ENCODE measurements at places on chromosomes 5 and 9.
A peak's percentile ranks its signal among the peaks of the same experiment; 100 is the strongest.

- DNase-seq = no peak
These were observed 11.8 kb downstream of the OTULIN start for GRCh38 chr5:14676320-14676719.

- no peak for DNase-seq
These were observed 34.2 kb upstream of the MIER3 start for GRCh38 chr5:56985936-56986625.

GRCh38 chr5:118577621-118578020, 410.7 kb downstream of the DTWD2 start:
- DNase-seq = no peak

- DNase-seq = no peak
These were observed 8.4 kb upstream of the PSD2 start for GRCh38 chr5:139787257-139787567.

DNA sequence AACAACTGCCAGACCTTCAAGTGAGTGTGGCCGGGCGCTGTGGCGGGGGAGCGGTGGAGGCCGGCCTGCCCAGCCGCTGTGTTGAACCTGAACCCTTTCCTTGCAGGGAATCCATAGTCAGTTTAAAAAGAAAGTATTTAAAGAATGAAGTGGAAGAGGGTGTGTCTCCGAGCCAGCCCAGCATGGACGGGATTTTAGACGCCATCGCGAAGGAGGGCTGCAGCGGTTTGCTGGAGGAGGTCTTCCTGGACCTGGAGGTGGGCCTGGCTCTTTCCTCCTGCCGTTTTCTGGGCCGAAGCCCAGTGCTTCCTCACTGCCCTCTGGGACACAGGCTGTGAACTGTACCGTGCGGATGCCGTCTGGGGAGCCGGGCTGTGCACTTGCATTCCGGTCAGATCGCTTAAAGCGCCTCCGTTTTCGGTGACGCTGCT, 19.1 kb downstream of the EXOC3 start:
- no peak for DNase-seq

GRCh38 chr5:68172314-68172713, 43.2 kb upstream of the PIK3R1 start:
- DNase-seq = no peak

DNA sequence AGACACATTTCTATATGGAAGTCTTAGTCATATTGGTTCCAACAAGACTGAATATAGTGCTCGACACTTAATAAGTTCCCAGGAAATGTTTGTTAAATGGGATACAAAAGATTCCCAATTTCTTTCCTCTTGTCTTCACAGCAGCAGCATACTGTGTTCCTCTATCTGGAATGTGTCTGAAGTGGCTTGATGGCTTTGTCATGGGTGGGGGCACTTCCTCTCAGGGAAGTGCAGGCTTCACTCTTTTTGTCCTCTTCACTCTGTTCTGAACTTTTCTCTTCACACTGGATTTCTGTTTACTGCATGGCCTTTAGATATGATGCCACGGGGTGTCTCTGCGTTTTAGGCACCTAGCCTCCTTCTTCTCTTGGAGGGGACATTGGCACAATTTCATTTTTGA, 127.7 kb upstream of the C9orf72 start:
- no peak for DNase-seq

DNA sequence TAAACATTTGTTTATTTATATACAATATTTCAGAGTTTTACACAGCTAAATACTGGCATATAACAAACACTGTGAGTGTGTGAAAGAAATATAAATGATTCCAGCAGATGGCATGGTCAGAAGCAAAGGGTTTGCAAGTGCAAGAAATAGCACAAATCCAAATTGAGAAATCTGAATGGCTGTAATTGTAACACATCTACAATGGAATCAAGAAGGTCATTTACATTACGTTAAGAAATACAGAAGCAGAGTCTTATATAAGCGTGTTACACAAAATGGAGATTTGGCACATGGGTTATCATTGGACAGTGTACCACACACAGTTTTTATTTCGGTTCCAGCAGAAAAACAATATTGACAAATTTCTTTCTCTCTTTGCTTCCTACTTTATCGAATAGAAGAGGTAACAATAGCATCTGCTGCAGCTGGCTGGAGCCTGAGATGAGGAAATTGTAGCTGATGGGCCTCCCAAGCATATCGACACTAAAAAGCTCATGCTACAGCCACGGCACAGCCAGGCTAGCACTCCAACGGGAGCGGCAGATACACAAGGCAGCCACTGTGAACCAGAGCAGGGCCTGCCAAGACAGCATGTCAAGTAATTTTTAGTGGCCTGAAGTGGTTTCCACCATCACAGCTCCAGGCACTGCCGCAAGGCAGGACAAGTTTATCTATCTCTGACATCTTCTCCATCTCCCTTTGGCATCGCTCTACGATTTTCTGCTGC, 564.6 kb upstream of the DMAC1 start:
- DNase-seq = no peak

- no peak for DNase-seq
These were observed 57.8 kb upstream of the RAI14 start for GRCh38 chr5:34598177-34598794.

- no peak for DNase-seq
These were observed 40.4 kb upstream of the ECM2 start for GRCh38 chr9:92576175-92576574.

DNA sequence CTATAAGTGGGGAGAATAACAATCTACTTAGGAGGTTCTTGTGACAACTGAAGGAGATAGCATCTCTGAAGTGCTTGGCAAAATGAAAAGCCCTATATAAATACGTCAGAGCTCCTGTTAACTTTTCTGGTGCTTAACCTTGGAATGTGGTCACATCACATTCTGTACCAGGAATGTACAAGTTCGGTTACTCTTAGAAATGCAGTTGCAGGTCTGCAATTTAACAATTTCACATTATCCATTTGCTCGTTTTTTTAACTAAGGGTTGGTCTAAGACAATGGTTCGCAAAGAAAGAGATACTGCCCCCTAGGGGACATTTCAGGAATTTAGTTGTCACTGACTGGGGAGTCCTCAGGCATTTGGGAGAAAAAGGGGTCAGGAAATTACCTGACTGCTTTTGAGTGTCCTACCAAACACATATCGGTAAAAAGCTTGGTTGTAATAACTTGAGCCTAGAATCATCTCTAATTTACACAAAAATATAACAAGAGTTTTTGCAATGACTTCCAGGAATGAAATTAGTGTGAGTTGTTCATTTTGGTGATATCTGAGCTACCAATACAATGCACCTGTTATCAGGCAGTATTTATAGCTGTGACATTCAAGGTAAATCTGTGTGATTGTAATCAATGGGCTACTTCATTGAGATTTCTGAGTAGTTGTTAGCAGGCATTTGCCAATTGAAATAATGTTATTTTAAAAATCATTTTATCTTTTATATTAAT, 5.4 kb upstream of the HBEGF start:
- DNase-seq = no peak

- no peak for DNase-seq
These were observed 13.4 kb downstream of the OXCT1 start for GRCh38 chr5:41856644-41857491.

DNA sequence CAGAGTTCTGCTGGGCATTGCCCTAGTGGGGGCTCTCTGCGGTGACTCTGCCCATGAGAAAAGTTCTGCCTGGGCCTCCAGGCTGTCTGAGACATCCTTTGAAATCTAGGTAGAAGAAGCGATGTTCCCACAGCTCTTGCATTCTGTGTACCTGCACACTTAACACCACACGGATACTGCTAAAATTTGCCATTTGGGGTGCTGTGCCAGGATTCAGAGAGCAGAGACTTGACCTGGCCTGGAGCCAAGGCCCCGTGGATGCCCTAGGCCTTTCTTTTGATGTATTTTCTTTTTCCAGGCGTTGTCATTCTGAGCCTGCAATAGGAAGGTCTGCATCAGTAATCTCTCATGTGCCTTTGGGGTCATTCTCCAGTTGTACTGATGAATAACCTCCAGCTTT, 89.3 kb upstream of the IL12B start:
- DNase-seq = no peak

DNA sequence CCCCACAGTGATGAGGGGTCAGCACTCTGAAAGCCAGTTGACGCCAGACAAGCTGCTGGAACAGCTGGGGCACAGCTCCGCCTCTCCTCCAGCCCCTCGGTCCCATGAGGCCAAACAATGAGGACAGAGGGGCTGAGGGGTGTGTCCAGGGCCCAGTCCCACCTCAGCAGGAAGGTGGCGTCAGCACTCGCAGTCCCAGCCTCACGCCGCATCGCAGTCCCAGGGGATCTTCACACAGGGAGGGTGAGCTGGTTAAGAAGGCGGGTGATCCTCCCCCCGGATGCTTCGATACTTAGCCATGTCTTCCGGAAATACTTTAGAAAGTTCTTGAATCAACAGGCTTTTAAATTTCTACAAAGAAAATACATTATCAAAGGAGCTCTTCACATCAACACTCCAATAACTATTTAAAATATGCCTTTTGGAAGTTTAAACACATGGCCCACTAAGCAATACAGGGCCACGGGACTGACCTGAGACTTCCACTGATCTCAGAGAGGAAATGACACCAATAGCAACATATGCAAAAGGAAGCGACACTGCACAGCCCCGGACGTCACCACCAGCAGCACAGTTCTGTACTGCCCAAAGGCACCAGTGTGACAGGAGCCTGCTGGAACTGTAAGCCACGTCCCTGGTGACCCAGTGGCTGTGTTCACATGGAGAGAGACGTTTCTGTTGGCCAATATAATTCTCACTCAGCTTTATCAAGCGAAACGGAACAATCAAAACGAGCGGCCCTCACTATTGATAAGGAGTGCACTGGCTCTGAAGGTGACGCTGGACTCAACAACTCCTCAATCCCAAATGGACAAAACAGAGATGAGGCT, 5.9 kb downstream of the MED10 start:
- DNase-seq = no peak

- DNase-seq = no peak
These were observed 2.5 kb upstream of the ZNF367 start for GRCh38 chr9:96420468-96421219.

GRCh38 chr5:101482931-101483330, 579.8 kb upstream of the ST8SIA4 start:
- no peak for DNase-seq

- DNase-seq = no peak
These were observed 135.6 kb downstream of the SEMA6A start for GRCh38 chr5:116438979-116439554.

DNA sequence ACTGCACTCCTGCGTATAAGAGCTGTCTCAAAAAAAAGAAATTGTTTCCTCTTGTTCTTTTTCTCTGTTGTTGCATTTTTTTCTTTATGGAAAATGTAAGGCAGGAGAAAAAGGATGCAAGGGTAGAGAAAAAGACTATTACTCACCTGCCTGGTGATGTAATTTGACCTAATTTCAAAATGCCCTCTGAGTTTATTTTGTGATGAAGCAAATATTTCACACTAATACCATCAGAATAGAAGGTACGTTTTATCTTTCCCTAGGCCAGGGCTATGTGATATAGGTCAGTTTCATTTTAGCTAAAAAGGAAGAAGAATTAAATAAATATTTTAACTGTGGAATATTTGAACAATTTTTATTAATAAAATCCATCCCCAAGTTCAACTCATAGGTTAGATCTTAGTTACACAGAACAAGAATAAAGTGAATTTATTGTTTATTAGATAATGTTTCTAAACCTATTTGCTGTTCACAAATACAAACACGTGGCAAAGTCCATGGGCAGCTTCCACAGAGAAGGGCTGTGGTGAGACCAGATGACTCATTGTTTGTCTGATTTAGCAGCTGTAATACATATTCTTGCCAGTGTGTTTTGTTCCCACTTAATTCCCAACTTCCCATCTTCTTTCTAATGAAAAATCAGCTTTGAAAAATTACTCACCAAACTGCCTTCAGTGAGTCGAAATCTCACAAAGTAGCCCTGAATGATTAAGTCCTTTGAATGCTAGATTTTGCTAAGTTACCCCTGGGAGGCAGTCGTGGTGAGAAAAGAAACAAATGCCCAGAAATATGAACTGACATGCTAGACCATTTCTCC, 52.8 kb upstream of the CCDC112 start:
- DNase-seq = peak; percentile 26

DNA sequence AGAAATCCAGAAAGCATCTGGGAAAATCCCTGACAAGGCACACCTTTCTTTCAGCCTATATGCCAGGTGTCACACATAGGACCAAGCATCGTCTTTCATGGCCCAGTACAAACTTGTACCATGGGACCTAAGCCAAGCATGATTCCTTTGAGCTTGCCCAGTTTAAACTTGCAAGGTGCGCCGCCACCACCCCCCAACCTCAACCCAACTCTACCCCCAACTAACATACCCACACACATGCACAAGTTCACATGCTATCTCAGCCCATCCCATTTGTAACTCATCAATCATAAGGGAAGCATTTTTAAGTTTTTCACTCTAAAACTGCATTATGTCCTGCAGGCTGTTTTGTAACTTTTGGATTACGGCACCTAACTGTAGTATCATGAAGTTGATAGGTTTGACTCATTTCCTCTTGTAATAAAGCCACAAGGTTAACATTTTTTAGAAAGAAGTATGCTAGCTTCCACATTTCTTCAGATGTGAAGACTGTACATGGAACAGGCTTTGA, 145.9 kb upstream of the FST start:
- DNase-seq = no peak

GRCh38 chr9:4666042-4666699, at the start of gene SPATA6L:
Gene SPATA6L (minus strand): TSS chr9:4666480. CDS start chr9:4666250, 230 bp downstream.
- DNase-seq = no peak

- no peak for DNase-seq
These were observed 693.8 kb downstream of the DNAH5 start for GRCh38 chr5:13250464-13251291.

GRCh38 chr5:153081385-153081784, 409.1 kb upstream of the GRIA1 start:
- no peak for DNase-seq

- peak; percentile 28 for DNase-seq
These were observed 76.2 kb upstream of the PTPN3 start for GRCh38 chr9:109574061-109574882.

DNA sequence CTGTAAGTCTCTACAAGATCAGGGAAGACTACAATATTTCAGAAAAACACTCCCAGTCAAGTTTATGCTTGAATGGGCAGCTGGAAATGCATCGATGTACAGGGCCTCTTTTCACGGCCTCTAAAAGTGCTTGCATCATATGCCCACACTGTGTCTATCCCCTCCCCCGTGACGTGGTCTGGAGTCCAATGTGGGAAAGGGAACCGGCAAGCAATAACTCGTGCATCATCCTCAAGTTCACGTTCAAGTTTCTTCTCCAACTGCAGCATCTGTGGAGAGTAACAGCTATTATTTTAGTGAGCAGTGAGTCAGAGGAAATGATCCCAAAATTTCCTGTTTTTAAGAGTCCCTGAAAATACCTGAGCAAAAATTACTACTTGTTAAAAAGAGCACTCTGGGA, 22.3 kb downstream of the ATPSCKMT start:
- no peak for DNase-seq

GRCh38 chr9:34049630-34050384, 1.1 kb upstream of the UBAP2 start:
- DNase-seq = no peak

- DNase-seq = no peak
These were observed 80.7 kb downstream of the GLDC start for GRCh38 chr9:6564868-6565267.

DNA sequence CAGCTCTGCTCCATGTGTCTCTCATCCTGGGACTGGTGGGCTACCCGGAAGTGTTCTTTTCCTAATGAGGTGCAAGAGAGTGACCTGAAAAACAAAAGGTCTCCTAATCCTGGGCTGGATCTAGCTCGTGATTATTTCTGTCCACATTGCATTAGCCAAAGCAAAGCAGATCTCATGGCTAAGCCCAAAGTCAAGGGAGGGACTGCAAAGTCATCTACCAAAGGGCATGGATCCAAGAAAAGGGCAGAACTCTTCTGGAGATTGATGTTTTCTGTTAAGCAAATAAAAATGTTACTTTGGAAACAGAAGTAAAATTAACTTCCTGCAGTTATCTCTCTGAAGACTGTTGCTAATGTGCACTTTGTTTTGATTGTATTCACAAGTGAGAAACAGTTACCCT, 225.2 kb downstream of the CFAP90 start:
- no peak for DNase-seq
